Activated naive CD8-positive, alpha-beta T cell treated with anti-CD3 and anti-CD28 coated beads, Interleukin-2, amount 10 ng/mL, durations not matched to agents 7 days and 5 days (primary cell): ENCODE measurements at places on chromosomes 7 and 10. TPM values are rescaled to one million over a fixed set of nuclear protein-coding genes. Genes with fewer than 3 reads are reported as not detected.

CFAP70 gene
- total RNA-seq: 2.0 TPM

BICC1 gene
- total RNA-seq: 0.06 TPM

AGK gene
- 39.9 TPM for total RNA-seq

DLX6 gene
- not detected for total RNA-seq

TRIL gene
- total RNA-seq: not detected

MACC1 gene
- 0.44 TPM for total RNA-seq

SPDYE18 gene
- 0.64 TPM for total RNA-seq

CTNNA3 gene
- total RNA-seq: 2.4 TPM

ANKRD2 gene
- total RNA-seq: 0.23 TPM

PRSS2 gene
- total RNA-seq: not detected

STEAP4 gene
- total RNA-seq: not detected

LGI1 gene
- total RNA-seq: not detected

GNG11 gene
- not detected for total RNA-seq

ANKRD61 gene
- not detected for total RNA-seq

BBIP1 gene
- 33.8 TPM for total RNA-seq

SUN3 gene
- total RNA-seq: not detected

CTAGE15 gene
- total RNA-seq: 0.47 TPM
